DMS79 (cell line): ENCODE measurements at places on chromosomes 7 and 10.
A peak's percentile ranks its signal among the peaks of the same experiment; 100 is the strongest.

DNA sequence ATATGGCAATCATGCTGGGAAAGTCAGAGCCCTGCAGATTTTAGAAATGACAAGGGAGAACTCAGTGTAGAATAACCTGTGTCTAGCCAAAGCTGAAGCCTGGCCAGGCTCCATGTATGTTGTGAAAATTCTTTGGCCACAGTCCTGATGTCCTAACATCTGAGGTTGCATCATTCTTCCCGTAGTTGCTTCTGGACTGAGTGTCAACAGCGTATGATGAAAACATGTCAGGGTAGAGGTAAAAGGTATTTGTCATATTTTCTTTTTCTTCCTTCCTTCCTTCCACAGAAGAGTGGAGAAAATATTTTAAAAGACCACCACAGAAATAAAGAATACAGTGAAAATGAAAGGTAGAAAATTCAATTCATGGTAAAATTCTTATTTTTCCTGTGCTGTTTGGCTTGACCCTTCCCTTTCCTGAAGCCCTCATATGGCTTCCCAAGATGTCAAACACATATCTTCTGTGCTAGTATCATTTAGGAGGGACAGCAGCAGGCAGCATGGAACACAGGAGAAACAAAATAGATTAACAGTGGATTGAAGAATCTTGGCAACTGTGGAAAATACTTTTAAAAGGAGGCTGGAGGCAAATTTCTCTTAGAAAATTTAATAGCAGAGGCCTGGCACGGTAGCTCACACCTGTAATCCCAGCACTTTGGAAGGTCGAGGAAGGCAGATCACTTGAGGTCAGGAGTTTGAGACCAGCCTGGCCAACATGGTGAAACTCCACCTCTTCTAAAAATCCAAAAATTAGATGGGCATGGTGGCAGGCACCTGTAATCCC is 18.9 kb upstream of the NRBF2 start:
- no peak for DNase-seq

- no peak for DNase-seq
These were observed 24.9 kb downstream of the CALD1 start for GRCh38 chr7:134804351-134804750.

DNA sequence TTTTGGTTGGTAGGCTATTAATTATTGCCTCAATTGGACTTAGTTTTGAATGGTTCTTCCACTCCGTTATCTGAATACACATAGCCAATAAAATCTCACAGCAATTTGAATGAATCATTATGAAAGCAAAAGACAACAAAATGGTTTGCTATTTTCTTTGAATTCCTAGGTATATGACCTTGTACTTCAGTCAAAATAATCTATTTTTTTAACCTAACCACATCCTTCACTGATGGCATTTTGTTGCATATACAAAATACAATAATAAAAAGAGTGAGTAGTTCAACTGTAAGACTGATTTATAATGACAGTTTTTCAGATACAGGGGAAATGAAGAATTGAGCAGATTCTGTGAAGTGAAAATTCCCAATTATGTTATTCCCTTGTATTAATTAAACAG is 433.1 kb downstream of the HTR7 start:
- DNase-seq: no peak

GRCh38 chr10:73232887-73233286 is 14.2 kb downstream of the DNAJC9 start:
- no peak for DNase-seq

DNA sequence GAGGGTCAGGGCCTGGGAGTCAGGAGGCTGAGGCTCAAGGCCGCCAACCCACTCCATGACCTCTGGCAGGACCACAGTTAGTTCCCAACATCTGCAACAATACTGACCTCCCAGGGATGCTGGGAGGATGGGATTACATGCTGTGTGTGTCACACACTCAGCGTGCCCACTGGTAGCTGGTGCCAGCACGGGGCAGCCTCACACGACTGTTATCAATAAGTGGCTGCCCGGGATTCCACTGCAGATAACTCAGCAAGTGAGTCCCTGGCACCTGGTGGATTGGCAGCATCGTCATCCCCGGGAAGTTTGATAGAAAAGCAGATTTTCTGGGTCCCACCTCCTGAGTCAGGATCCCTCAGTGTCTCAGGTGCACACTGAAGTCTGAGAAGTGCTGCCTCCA is 110.3 kb downstream of the SLIT1 start:
- DNase-seq: no peak

GRCh38 chr7:20602306-20602705 is 13.2 kb upstream of the ABCB5 start:
- DNase-seq: no peak

DNA sequence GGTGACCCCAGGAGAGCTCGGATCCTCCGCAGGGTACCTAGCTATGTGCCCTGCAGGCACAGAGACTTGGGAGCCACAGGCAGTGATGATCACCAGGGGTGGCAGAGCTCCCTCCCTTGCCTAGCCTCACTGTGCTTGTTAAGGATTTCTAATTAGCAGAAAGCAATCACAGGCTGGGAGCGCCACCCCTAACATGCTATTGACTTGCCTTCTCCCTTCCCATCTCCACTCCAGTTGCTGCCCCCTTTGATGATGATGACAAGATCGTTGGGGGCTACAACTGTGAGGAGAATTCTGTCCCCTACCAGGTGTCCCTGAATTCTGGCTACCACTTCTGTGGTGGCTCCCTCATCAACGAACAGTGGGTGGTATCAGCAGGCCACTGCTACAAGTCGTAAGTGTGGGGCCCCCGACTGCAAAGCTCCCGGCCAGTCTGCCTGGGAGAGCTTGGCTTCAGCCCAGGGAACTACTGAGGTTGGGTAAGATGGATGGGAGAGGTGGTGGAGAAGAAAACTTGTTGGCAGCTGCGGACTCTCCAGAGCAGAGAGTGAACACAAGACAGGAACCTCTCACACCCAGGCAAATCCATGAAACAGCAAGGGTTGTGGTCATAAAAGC is 1.2 kb downstream of the PRSS1 start:
- DNase-seq: peak; percentile 12

- DNase-seq: no peak
These were observed 363.2 kb downstream of the AUTS2 start for GRCh38 chr7:69961436-69961835.

GRCh38 chr7:94054130-94054529 is 50.0 kb upstream of the BET1 start:
- no peak for DNase-seq

DNA sequence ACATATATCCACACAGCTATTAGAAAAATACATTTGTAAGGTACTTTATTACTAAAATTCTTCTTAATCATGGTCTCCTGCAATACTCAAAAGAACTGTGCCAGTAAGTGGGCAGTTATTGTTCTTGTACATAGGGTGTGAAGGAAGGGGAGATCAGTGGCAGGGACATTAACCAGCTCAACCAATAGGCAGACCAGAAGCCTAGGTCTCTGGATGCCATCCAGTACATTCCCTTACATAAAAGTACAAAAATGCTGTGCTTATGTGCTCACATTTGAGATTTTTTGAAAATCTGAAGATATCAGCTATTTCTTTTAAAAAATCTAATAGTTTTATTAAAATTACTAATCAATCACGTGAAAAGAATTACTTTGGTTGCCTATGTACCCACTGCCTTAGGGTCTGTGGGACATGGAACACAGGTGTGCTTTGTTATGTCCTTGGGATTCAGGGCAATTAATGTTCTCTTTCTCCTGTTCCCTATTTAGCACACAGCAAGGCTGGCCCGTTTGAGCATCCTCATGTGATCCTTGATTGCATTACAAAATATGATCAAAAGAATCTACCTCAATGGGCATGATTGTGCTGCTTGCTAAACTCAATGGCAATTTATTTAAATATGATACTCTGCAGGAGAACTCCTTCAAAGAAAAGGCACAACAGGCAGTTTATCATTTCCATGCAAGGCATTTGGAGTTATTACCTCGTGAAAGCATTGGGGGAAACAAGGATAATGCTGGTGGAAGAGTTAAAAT is 22.7 kb downstream of the TWIST1 start:
- no peak for DNase-seq

DNA sequence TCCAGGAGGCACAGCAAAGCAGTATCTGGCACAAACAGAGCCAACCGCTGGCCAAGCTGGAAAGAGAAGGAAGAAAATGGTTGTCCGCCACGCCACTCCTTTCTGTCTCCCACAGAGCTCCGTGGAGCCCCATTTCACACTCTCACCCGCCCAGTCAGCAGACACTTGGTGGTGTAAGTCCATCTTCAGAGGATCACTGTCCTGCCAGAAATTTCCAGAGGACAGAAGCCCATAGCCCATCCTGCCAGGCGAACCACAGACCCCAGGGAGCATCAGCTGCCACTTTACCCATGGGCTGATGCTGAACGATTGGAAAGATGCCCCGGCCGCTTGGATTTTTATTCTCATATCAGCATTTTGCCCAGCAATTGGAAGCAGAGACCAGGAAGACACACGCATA is 144.7 kb upstream of the LYZL2 start:
- no peak for DNase-seq

GRCh38 chr7:158646766-158647474 is 57.7 kb downstream of the NCAPG2 start:
- no peak for DNase-seq

DNA sequence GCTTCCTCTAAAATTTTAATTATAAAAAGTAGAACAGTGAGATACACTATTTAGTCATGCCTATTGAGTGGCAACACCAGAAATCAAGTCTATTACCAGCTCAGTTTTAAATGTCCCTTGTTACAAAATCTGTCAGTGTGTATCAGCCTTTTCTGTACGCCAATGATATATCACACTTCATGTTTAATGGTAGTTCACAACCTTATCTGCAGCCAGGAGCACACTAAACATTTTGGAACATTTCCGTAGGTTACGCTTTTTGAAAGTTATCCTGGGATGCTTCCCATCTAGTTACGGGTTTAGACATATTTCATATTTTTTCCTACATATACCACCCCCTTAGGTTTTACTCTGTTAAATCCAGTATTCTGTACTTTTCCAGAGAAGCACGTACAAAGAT is 5.4 kb downstream of the HNRNPA2B1 start:
- DNase-seq: no peak

GRCh38 chr10:7788639-7789286 is 786 bp downstream of the ATP5F1C start:
- peak; percentile 29 for DNase-seq

DNA sequence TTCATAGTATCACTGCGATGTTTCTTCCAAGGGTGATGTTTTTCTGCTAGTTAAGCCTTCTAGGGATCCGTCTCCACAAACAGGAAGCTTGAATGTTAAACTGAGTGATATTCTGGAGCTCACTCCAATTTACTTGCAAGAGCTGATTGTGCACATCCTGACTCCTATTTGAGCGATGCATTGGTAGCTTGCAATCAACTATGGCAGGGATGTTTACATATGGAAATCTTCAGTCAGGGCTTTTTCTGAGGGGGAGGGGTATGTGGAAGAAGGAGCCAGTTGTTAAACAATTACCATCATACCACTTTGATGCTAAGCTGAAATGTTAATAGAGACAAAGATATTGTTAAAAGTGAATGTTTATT is 43.2 kb upstream of the NXPH1 start:
- no peak for DNase-seq

- no peak for DNase-seq
These were observed 369.5 kb downstream of the ABCA13 start for GRCh38 chr7:48540746-48541145.

DNA sequence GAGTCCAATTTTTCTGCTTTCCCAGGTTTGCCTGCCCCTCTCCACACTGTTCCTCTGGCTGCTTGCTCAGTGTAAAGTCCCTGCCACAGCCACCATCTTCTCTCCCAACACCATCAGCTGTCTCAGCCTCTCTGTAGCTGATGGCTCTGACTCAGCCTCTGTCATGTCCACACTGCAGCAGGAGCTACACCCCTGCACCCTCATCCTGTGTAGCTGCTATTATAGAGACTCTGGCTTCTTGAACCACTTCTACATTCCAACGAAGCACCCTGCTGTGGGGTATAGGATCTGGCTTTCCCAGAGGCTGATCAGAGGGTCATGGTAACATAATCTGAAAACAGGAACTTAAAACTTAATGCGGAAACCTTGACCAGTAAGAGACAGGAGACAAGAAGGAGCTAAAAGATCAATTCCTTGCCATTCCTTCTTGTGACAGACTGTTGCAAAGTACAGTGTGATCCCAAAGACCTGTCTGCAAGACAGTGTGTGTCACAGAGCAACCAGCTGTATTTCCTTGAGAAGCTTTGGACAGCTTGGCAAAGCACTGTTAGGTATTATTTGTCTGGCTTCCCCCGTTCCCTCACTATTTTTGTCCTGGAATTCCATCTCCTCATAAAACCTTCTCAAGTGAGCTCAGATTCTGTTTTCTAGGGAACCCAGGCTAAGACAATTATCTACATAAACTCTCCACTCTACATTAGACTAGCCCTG is 42.3 kb downstream of the NRCAM start:
- DNase-seq: no peak
